Stimulated activated CD8-positive, alpha-beta memory T cell treated with anti-CD3 and anti-CD28 coated beads, Interleukin-4, amount 100 ng/mL, for 4 hours (primary cell): ENCODE measurements at places on chromosomes 3 and 15.

DNA sequence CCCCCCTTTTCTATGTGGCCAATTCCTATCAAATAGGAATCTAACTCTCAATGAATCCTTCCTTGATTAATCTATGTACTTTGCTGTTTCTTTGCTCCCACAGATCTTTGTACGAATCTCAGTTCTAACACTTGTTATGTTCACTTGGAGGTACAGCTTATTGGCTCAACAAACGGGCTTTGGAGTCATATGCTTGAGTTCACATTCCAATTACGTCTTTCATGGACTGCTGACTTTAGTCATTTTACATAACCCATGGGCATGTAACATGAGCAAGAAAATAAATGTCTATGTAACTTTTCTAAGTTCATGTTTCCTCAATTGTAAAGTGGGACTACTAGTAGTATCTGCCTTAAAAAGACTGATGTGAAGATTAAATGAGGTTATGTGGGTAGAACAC is 123.2 kb upstream of the TBC1D5 start:
- DNase-seq, result no peak

- no peak for DNase-seq
These were observed 520.4 kb downstream of the FOXP1 start for GRCh38 chr3:71062952-71063772.

- no peak for DNase-seq
These were observed 67.0 kb downstream of the TNIK start for GRCh38 chr3:171393032-171393744.

DNA sequence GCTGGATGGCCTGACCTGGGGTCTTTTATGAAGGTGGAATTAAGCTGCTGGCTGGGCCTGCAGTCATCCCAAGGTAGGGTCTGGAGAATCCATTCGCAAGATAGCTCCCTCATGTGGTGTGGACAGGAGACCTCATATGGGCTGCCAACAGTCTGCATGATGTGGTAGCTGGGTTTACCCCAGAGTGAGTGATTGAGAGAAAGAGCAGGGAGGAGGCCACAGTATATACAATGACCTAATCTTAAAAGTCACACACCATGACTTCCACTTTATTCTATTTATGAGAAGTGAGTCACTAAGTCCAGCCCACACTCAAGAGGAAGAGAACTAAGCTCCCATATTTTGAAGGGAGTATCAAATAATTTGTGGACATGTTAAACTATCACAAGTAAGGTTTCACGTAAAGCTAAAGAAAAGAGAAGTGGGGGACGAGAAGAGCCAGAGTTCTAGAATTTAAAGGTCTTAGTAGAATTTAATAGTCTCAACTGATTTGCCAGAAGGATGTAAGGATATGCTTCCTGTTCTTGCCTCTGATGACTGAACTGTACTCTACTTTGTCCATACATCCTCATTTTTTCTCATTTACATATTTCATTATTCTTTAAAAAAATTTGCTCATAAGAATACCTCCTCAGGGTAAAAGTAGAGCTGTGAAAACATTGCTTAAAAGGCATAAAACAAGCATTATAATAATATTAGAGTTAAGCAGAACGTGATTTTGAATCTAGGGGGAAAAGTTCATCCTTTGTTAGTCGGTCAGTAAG is 184.4 kb downstream of the PEX5L start:
- DNase-seq, result no peak

DNA sequence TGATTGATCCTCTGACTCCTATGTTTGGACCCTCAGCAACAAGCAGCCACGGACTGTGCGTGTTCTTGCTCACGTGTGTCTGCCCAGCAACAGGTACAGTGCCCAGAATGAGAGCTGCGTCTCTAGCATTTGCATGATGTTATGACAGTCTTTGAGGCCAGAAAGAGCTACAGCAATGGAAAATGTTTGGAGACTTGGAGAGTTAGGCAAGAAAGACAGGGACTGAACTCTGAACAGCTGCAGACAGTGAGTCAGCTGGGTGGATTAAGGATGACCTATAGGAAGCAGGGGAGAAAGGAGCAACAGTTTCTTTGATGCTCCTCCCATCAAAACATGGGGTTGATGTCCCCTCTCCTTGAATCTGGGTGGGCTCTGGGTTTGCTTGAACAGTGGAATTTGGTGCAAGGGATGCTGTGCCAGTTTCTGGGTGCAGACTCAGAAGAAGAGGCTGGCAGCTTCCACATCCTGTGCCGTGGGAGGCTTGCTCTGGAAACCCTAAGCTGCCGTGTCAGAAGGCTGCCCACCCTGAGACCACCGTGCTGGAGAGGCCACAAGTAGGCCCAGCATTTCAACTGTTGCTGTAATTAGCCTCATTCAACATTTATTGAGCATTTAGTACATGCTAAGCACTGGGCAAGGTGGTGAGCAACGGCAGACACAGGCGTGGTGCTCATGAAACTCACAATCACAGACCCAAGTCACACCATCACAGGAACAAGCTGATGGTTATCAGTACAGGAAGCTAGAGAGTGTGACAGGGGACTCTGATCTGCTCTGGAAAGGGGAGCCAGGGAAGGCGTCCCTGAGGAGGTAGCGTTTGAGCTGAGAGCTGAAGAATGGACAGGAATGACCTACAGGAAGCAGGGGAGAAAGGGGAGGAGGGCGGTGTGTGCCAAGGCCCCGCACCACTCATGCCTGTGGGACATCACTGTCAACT is 21.7 kb downstream of the CCR9 start:
- no peak for DNase-seq

DNA sequence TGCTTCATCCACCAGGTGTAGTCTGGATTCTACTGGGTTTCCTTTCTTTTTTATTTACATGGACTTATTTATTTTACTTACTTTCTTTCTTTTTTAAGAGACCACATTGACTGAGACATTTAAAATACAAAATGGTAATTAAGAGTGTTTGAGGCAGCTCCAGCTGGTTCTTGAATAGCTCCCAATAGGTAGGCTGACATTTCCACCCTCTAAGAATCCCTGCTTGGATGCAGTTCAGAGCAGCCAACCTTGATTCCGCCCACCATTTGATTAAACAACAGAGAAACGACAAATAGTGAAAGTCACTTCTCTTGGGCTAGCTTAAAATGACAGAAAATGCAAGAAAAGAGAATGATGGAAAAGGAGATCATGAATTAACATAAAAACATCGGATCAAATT is 270.5 kb downstream of the TUSC7 start:
- DNase-seq, result no peak

DNA sequence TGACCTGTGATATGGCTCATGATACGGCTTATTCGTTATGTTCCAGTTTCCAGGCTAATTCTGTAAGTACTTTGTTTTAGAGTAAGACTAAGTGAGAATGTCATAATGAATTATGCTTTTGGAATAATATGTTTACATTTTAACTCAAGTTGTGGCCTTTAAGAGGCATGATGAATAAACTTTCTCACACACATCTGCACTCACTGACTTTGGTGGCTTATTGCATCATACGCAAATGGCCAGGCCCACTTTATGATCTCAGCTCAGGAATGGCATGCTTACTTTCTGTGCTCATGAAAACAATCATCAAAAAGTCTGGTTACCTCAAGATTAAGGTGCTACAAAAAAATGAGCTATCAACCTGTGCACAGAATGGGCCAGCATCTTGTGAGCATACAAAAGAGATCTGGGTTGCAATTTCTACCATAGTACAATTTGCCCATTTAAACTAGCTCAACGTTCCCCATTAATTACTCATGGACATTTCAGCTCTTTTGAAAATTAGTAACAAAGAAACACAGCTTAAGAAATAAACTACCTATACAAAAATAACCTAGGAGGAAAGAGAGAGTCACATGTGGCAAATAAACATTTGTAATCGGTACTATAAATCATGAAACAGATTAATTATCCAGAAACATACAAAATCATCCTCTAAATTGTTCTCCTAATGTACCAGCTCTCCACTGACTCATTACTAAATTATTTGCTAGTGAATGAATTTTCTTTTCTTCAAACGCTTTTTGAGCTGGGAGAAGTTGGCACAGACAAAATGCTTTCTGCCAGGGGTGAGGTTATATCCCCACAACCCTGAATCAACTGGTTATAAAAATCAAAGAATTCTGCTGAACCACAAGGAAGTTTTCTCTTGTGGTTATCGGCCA is 439.0 kb upstream of the ADAMTS9 start:
- no peak for DNase-seq

DNA sequence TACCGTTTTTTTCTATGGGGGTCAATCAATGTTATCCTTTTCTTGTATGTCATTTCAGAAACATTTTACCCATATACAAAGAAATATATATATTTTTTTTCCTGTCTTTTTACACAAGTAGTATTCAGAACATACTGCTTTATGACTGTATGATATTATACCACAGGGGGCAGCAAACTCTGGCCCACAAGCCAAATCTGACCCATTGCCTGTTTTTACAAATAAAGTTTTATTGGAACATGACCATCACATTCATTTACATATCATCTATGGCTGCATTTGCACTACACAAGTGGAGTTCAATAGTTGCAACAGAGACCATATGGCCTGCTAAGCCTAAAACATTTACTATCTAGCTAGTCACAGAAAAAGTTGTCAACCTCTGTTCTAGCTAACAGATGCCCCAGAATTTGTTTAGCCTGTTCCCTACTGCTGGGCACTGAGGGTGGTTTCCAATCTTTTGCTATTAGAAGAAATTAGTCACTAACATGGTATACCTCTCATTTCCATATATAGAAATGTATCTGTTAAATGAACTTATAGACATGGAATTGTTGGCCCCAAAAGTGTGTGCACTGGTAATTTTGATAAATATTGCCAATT is 57.7 kb downstream of the BFSP2 start:
- no peak for DNase-seq

GRCh38 chr15:64746921-64747320 is 28.5 kb downstream of the RBPMS2 start:
- no peak for DNase-seq

DNA sequence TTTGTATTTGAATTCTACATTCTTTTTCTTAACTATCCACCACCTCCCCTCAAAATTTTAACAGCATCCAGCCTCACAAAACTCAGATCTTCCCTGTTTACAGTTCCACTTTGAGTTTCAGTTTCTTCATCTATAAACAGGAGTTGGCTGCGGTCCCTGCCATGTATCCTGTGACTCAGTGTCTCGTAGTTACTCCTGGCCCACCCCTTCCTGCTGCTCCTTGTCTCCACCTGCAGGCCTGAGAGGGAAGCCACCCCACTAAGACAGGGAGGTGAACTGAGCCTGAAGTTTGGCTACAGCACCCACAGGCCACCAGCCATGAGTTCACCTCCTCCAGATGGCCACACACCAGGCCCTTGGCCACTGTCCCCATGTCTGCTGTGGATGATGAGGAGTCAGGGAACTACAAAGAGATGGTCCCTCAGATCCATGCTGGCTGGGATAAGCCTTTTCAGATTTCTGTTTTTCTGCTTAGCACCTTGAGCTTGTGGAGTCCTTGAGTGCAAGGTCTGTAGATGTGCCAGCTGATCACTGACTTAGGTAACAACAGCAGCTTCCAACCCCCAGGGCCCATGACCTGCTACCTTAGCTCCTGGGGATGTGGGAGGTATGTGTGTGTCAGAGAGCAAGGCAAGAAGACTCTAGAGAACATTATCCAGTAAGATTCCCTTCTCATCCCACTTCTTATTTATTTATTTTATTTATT is 37.5 kb downstream of the CD86 start:
- DNase-seq, result no peak

DNA sequence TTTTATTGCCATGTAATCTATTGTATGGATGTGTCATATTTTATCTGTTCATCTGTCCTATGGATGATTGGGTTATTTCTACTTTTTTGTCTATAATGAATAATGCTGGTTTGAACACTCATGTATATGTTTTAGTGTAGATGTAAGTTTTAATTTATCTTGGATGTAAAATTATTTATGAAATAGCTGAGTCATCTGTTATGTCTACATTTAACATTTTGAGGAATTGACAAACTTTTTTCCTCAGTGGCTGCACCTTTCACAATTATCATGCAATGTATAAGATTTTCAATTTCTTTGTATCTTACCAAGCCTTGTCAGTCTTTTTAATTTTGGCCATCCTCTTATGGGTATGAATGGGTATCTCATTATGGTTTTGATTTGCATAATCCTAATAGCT is 666.4 kb downstream of the DIPK2A start:
- no peak for DNase-seq

- no peak for DNase-seq
These were observed 24.0 kb upstream of the HGD start for GRCh38 chr3:120705884-120706582.

GRCh38 chr3:3127432-3128010 is 781 bp downstream of the TRNT1 start:
- DNase-seq, result no peak

- DNase-seq, result no peak
These were observed 8.8 kb downstream of the NECTIN3 start for GRCh38 chr3:111080413-111080812.

- DNase-seq, result no peak
These were observed 329.6 kb upstream of the ADAMTS9 start for GRCh38 chr3:65017359-65017758.

- DNase-seq, result no peak
These were observed 33.8 kb downstream of the MFSD1 start for GRCh38 chr3:158835631-158836030.

GRCh38 chr15:101178479-101178878 is 73.4 kb downstream of the CHSY1 start:
- DNase-seq, result no peak

GRCh38 chr3:130480736-130481135 is 36.2 kb upstream of the COL6A6 start:
- no peak for DNase-seq

- no peak for DNase-seq
These were observed 226.3 kb upstream of the ARHGEF26 start for GRCh38 chr3:153894857-153895256.

DNA sequence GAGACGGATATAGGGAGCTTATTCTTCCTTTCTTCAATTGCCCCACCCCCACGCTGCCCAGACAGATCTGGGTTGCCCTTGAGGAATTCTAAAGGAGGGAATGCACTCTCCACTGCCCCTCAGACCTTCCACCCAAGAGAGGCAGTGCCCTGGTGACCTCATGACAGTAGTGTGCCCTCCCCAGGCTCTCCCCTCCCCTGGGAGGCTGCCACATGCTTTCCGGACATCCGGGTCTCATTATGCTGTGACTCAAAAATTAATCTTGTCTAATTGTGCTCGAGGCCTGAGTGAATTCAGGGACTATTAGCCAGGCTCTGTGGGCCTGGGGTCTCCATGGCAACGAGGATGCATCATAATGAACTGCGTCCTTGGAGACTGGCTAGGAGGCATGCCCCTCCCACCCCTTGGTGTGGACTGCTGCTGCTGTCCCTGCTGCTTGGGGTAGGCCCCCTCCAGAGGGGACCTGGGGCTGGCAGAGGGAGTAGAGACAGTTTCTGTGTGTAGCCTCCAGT is 20.8 kb downstream of the CORO2B start:
- no peak for DNase-seq

DNA sequence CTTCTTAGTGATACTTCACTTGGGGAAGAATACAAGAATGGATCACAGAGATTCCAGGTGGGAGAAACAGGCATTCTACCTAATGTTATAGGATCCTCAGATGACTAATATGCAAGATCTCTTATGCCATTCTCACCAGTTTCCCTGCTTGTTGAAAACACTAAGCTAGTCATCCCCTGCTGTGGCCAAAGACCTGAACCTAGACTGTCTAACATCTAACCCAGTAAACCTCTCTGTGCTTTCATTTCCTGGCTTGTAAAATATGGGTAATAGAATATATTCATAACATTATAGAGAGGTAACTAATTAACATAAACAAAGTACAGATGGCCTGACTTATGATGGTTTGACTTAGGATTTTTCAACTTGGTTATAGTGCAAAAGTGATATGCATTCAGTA is 776.3 kb downstream of the TUSC7 start:
- no peak for DNase-seq
